Activated CD4-positive, alpha-beta T cell treated with anti-CD3 and anti-CD28 coated beads, Interleukin-2, amount 50 U/mL, for 4 hours (primary cell): ENCODE measurements at places on chromosomes 11 and 22.
A peak's percentile ranks its signal among the peaks of the same experiment; 100 is the strongest.

- no peak for DNase-seq
These were observed 338.0 kb downstream of the AASDHPPT start for GRCh38 chr11:106415510-106415909.

DNA sequence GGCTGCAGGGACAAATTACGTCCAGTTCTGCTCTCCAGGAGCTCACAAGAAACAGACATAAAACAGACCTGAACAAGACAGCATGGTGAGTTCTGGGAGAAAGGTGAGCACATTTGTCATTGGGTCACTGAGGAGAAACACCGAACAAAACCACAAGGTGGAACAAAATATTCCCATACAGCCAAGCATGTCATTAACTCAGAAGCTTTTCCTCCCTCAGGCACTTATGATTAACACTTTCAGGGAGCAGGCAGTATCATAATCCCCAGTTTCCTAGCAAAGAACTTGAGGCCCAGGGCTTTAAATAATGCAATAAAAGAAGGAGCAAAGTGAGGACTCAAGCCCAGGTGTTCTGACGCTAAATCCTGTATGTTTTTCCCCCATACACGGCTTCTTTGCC, 43.0 kb downstream of the P4HA3 start:
- no peak for DNase-seq

DNA sequence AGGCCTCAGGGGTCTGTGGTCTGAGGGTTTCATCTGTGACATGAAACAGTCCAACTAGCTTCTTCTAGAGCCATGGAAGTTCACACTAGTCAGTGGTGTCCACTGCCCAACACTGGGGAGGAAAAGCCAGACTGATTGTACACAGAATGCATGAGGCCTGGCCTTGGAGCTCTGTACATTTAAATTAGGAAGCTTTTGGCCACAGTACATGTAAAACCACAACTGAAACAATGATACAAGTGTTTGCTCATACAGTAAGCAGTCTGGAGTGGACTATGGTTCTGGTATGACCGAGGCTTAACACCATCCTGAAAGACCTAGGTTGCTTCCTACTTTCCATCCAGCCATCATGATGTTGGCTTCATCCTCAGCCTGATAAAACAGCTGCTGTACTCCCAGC, 73.8 kb upstream of the SESN3 start:
- no peak for DNase-seq

- DNase-seq, result peak; percentile 13
These were observed 569 bp downstream of the FAM76B start for GRCh38 chr11:95788921-95789505.

GRCh38 chr22:49587987-49588386, 239.7 kb downstream of the BRD1 start:
- DNase-seq, result no peak

DNA sequence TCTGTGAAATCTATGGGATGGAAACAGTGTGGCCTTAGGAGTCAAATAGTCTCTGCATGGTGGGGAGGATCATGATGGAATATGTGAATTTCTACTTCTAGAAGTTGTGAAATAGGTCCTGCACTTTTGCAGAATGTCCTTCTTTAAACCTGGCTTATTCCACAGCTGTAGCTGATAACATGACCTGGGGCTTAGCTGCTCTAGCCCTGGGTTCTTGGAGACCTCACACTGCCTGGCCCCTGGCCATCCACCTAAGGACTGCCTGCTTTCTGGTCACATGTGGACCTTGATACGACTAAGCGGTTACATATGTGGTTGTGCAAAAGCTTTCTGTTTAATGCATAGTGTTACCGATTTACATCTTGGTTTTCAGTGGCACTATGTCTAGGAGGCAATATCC, 88.2 kb downstream of the SWAP70 start:
- DNase-seq, result no peak

- DNase-seq, result no peak
These were observed 684.5 kb downstream of the FAM181B start for GRCh38 chr11:82049199-82049598.

- DNase-seq, result no peak
These were observed 38.8 kb downstream of the LRRC32 start for GRCh38 chr11:76631566-76632308.

DNA sequence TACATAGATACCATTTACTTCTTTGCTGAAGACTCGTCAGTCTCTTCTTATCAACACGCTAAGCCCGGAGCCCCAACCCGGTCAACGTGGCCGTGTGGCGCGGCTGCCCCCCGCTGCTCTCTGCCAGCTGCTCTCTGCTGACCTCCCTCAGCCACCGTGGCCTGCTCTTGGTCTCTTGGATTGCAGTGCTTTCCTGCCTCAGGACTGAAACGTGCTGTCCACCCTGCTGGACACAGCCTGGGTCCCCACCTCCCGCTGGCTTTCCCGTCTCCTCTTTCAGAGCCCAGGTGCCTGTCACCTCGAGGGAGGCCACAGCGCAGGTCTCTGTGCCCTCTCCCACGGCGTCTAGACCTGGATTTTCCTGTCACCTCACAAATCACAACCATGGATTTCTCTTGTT, 388.1 kb upstream of the B3GAT1 start:
- DNase-seq, result no peak

DNA sequence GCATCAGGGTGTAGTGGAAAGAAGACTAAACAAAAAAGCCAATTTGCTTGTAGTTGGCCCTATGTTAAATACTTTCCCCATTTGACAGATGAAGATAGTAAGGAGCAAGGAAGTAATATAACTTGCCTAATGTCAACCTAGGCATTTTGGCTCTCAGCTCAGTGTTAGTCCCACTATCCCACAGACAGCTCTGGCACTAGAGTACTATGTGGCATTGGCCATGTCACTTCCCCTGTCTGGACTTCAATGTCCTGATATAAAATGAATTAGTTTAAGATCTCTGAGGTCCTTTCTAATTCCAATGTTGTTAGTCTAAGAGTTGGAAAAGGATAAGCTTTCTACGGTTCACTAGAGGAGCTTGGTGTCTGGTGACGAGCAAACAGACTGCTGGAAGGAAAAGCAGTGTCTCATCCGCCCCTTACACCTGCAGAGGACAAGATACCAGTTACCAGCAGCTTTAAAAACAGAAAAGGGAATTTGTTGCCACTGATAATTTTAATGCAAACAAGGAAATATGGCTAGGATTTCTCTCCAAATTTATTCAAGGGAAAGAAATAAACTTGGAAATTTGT, 92.5 kb downstream of the RELT start:
- no peak for DNase-seq

DNA sequence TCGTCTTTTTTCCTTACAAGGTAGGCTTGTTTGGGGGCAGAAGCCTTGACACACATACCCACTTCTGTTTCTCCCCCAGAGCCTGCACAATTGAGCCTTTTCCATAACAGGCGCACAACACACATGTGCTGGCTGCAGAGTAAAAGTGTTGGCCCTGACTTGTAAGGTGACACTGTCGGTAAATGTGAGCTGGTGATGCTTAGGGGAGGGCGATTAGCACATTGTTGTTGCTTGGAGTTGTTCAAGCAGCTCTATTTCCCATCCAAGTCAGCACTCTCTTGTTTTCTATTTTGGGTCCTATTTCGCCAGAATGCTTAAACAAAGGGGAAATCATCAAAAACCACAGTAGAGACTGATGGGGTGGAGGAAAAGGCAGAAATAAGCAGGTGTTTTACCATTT, 51.9 kb upstream of the PTPRJ start:
- no peak for DNase-seq

GRCh38 chr22:46983046-46983445, 220.6 kb downstream of the TBC1D22A start:
- no peak for DNase-seq

DNA sequence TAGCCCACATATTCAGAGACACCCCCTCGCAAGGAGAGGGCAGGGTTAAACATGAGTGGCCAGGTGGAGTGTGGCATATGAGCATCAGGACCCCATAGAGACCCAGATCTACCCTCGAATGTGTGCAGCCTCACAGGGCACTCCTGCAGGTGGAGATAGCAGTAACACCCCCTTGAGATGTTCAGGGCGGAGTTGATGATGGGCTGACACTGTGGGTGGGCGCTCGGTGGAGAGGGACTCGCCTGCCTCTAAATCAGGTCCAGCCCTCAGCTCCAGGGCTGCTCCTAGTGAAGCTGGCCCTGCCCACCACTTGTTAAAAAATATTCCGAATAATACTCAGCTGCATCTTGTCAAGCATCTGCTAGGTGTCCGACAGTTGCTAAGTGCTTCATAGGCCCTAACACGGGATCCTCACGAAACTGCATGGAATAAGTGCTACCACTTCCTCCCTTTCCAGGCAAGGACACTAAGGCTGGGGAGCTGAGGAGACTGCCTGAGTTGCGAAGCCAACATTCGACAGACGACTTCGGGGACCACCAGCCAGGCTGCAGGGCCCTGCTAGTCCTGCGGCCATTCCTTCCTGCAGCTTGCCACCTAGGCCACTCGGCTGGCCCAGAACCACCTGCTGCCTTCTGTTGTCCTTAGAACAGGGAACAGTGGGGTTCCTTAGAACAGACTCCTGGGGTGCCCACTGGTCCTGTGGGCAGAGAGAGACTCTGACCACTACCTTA, 74.0 kb upstream of the WNT11 start:
- no peak for DNase-seq

DNA sequence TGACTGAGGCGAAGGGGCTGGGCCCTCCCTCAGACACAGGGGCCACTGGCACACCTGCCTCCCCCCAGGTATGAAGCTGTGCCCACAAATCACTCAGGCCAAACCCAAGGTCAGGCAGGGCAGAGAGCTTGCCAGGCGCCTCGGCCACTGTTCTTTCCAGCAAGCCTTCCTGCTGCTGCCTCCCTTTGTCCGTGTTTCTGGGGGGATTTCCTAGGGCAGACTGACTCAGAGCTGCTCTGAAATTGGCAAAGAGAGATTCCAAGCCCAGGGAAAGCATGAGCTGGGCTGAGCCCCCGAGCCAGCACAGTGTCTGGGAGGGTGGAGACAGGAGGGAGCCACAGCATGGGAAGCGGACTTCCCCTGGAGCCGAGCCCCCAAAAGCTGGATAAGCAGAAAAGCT, 33.2 kb downstream of the PPP2R1B start:
- no peak for DNase-seq

GRCh38 chr11:12157241-12157661, 46.9 kb downstream of the MICAL2 start:
- DNase-seq, result no peak

DNA sequence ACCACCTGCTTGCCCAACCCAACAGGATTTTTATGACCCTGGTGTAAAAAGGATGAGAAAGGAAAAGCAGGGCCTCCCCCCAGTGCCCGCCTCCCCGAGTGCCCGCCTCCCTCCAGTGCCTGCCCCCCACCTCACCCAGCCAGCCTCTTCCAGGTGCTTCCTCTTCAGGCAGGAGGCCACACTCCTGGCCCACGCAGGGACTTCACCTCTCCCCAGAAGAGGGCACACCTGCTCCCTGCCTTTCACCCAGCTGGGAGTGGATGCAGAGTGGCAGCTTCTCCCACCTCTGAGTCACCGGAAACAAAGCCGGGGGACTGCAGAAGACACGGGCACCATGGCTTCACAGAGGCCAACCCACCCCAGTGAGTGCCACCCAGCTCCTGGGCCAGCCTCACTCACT, 16.1 kb downstream of the CPT1A start:
- peak; percentile 38 for DNase-seq

- DNase-seq, result no peak
These were observed 22.5 kb downstream of the PRRG4 start for GRCh38 chr11:32852207-32852606.

DNA sequence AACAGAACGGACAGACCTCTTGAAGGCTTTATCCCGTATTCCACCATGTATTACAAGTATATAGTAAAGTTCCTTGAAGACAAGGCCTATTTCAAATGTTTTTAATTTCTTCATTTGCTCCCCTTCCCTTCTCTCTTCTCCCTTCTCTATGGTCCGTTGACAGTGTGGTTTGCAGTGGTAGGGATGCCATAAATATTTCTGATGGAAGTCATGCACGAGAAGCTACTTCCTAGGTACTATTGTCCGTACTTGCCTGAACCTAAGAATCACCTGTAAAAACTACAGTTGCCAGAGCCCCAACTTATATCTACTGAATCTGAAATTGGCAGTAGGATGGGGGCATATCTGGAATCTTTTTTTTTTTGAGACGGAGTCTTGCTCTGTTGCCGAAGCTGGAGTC, 2.8 kb downstream of the PISD start:
- no peak for DNase-seq
